Stimulated activated CD8-positive, alpha-beta memory T cell treated with anti-CD3 and anti-CD28 coated beads, Interleukin-7, amount 100 ng/mL, for 1 hour (primary cell): ENCODE measurements at places on chromosomes 16 and 17.

GRCh38 chr16:80680839-80681238 is 123.6 kb downstream of the CDYL2 start:
- no peak for DNase-seq

GRCh38 chr16:68230956-68231355 is 5.0 kb downstream of the ESRP2 start:
- DNase-seq, result no peak

GRCh38 chr17:19299214-19299747 is 62.1 kb downstream of the EPN2 start:
- no peak for DNase-seq

DNA sequence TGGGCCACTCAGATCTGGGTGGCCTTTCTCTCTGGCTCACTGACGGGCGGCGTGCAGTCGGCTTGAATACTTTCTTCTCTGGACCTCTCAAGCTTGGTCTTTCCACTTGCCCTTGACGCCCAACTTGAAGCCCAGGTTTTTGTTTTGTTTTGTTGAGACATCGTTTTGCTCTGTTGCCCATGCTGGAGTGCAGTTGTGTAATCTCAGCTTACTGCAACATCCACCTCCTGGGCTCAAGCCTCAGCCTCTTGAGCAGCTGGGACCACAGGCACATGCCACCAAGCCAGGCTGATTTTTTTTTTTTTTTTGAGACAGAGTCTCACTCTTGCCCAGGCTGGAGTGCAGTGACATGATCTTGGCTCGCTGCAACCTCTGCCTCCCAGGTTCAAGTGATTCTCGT is 22.7 kb upstream of the KIF19 start:
- no peak for DNase-seq

GRCh38 chr17:82355770-82356427 is 3.1 kb upstream of the TEX19 start:
- DNase-seq, result no peak

DNA sequence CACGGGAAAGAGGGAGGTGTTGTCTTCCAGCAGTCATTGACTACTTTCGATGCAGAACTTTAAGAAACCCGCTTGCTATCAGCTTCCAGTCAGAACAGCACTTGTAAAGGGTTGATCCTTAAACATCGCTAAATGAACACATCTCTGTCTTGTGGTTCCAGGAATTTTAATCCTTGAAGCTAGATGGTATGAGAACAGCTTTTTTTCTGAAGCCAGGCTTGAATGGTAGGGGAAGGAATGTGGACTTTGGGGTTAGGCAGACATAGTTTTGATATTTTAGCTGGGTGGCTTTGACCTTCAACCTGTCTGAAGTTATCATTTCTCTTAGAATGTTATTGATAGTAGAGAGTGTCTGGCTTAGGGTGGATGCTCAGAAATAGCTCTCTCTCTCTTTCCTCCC is 81.1 kb downstream of the RGS9 start:
- no peak for DNase-seq

DNA sequence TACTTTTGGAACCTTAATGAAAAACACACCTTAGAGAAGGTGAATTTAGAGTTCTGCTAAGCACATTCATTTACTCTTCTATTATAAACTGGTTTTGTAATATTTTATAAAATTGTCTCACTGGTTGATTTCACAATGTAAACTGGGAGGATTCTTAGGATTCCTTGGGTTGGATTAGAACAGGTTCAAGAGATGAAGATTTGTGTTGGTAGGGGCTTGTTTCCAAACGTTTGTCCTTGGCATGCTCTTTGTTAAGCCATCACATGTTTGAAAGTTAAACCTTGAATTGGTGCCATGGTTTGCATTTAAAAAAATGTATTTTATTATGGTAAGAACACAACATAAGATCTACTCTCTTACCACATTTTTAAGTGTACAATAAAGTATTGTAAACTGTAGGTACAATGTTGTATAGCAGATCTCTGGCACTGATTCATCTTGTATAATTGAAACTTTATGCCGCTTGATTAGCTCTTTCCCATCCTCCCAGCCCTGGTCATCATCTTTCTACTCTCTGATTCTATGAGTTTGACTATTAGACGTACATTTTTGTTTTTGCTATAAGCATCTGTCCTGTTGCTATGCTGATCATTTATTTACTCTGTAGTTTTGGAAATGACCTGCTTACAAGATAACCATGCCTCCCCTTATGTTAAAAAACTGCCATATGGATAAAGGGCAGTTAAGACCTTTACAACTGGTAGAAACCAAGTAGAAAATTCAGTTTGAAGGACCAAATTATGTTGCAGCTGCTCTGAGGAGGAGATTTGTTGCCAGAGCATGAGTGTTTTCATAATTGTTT is 9.6 kb downstream of the FTO start:
- DNase-seq, result no peak

- DNase-seq, result no peak
These were observed 154.7 kb downstream of the C16orf78 start for GRCh38 chr16:49528060-49528865.

GRCh38 chr16:77470851-77471250 is 36.0 kb upstream of the ADAMTS18 start:
- no peak for DNase-seq

GRCh38 chr16:50705436-50706110 is 12.2 kb downstream of the NOD2 start:
- DNase-seq, result no peak

DNA sequence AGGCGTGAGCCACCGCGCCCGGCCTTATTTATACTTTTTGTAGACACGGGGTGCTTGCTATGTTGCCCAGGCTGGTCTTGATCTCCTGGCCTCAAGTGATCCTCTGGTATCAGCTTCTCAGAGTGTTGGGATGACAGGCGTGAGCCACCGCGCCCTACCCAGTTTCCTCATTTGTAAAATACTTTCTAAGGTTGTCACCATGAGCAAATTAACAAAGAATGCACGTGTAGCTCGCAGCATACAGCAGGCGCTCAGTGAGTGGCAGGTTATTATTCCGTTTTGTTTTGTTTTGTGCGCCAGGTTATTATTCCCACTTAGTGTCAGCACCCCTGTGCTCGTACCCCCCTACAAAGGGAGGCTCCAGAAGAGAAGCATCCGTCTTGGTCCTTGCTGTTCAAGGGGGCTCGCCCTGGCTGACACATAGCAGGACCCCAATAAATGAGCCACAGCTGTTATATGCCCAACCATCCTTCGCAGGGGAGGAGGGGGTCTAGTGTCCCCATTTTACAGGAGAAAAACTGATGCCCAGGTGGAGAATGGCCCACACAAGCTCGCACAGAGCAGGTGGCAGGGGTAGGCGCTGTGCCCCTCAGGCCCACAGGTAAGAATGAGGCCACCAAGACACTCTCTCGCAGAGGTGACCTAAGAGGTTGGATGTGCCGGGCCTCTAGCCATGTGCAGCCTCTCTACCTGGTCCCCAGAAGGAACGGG is 686 bp upstream of the MIEF2 start:
- DNase-seq, result no peak

GRCh38 chr17:32302860-32303649 is 37.4 kb downstream of the RHBDL3 start:
- DNase-seq, result no peak

GRCh38 chr16:57301126-57301817 is 16.8 kb upstream of the PLLP start:
- DNase-seq, result no peak

DNA sequence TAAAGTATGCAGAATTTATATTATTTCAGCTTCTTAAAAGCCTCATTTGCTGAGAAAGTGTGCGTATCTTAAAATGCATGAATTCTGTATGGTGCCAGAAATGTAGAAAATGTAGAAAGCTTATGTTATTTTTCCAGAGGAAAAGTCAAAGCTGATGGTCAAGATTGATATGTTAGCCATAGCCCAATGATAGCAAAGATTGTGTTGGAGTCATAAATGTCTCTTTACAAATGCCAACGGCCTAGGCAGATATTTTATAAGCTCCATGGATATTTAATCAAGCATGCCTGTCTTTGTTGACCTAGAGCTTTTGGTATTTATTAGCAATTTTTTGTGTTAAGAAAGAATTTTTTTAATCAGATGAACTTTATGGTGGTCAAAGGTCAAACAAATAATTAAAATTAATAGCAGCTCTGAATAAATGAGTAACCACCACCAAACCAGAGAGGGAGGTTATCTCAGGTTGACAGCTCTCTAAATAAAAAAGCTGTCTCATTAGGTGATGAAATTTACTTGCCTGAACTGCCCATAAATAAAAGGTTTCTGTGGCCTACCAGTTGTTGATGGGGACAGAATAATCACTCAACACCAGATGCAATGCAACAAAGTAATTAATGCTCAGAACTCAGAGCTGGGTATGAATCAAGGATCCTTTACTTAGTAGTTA is 28.5 kb downstream of the CLEC3A start:
- no peak for DNase-seq

DNA sequence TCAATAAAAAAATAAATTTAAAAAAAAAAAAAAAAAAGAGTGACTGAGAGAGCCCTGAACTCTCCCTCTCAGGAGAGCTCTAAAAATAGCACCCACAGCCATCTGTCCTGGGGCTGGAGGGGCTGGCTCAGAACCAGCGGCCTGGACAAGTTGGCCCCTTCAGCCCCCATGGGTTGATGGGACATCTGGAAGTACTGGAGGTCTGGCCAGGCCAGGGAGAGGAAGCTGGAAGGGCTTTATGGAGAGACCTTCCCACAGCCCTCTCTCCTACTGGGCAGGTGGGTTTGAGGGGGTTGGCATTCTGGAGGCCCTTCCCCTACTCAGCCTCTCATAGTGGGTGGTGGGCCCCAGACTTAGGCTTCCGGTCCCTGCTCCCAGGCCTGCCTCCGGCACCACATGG is 93.7 kb upstream of the TMEM97 start:
- no peak for DNase-seq

DNA sequence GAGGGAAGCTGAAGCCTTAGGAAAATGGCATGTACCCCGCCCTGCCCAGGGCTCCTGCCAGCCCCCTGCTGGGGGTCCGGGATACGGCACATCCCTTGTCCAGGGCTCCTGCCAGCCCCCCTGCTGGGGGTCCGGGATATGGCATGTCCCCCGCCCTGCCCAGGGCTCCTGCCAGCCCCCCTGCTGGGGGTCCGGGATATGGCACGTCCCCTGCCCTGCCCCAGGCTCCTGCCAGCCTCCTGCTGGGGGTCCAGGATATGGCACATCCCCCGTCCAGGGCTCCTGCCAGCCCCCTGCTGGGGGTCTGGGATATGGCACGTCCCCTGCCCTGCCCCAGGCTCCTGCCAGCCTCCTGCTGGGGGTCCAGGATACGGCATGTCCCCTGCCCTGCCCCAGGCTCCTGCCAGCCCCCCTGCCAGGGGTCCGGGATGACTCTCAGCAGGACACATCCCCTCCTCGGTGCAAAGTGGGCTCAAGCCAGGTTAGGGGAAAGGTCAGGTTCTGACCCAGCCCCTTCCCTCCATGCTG is 43.2 kb downstream of the RPH3AL start:
- DNase-seq, result no peak

DNA sequence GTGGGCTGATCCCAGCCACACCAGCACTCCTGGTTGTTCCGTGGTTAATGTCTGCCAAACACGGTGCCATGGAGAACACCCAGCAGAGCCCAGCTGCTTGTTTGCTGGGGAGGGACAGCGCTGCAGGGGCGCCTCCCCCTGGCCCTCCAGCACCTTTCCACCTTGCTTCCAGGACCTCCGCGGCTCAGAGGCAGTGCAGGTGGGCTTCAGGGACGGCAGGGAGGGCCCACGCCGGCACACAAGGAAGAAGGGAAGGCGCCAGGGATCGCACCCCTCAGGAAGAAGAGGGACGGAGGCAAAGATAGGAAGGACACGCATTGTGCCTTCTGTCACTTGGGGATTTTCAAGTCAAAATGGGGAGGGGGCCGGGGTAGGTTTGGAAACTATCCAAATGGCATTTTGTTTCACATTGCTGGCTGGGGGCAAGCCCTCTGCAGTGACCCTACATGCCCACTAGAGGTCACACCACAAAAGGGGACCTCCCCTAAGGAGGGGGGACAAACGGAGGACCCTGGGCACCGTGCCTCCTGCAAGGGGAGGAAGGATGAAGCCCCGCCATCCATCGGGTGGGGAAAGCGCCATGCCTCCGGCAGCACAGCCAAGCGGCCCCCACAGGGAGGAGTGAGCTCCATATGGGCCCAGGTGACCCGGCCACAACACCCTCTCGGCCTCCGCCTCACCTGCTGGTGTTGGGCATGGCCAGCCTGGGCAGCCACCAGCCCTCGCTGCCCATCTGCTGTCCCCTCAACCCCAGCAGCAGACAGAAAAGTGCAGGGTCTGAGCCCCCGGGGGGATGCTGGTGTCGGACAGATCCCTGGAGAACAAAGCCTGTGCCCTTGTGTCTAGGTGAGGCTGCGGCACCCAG is 7.5 kb upstream of the C16orf95 start:
- DNase-seq, result peak; percentile 13

GRCh38 chr17:38797158-38797490 is 2.2 kb downstream of the PIP4K2B start:
- DNase-seq, result no peak

DNA sequence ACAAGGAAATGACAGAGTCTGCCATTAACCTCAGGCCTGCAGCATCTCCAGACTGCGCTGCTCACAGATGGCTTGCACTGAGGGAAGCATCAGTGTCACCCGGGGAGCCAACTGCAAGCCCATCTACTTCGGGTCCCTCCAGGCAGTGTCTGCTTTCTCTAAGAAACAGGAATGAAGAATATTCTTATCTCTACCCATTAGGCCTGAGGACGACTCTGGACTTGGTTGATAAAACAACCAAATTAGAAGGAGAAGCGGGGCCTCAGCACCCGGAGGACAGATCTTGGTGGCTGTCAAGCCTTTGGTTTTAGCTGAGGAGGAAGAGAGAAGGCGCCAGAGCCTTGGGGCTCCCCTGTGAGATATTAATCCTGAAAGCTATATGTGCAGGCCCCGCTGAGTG is 19.5 kb upstream of the MGAT5B start:
- DNase-seq, result no peak

GRCh38 chr16:72927199-72928089 is 120.5 kb downstream of the ZFHX3 start:
- no peak for DNase-seq
